ENCODE measurements at places on chromosomes 7 and 10. TPM values are rescaled to one million over a fixed set of nuclear protein-coding genes. Genes with fewer than 3 reads are reported as not detected.
A peak's percentile ranks its signal among the peaks of the same experiment; 100 is the strongest.

Gene EMX2
- 1.4 TPM for polyA plus RNA-seq

- no peak for DNase-seq
Measured at GRCh38 chr7:54678763-54679489, 80.1 kb downstream of the SEC61G start.

DNA sequence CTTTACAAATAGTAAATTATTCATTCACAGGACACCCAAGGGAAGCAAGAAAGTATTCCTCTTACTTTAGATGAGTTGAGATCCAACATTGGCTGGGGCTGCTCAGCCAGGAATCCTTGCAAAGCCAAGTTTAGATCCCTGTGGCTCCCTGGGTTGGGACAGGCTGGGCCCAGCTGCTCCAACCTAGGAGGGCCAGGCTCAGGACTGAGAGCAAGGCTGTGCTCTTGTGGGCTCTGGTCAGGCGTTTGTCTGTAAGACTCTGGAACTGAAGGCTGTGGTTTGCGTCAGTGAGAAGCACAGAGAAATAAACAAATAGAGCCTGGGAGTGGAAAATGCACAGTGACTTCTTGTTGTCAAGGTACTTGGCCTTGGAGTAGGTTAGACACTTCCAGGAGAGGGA, 53.2 kb upstream of the TMEM273 start:
- DNase-seq: no peak

GRCh38 chr10:114550756-114551635, 107.1 kb downstream of the ABLIM1 start:
- no peak for DNase-seq

Gene LGI1
- not detected for polyA plus RNA-seq

DNA sequence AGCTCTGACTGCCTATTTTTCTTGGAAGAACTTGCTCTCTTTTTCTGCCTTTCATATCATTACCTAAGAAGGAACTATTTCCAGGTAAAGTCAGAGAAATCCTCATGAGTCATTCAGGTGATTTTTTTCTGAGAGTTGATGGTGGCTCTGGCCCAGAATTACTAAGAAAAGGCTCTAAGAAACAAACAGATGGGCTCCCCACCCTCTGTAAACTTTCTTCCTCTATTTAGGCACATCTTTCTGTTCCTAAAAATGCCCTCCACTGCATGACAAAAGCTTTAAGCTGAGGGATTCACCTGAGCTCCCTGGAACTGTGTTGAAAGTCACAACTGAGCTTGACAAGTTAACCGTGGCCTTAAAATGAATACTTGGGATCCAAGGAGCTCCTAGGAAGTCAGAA, 1.6 kb downstream of the OLAH start:
- peak; percentile 28 for DNase-seq

DNA sequence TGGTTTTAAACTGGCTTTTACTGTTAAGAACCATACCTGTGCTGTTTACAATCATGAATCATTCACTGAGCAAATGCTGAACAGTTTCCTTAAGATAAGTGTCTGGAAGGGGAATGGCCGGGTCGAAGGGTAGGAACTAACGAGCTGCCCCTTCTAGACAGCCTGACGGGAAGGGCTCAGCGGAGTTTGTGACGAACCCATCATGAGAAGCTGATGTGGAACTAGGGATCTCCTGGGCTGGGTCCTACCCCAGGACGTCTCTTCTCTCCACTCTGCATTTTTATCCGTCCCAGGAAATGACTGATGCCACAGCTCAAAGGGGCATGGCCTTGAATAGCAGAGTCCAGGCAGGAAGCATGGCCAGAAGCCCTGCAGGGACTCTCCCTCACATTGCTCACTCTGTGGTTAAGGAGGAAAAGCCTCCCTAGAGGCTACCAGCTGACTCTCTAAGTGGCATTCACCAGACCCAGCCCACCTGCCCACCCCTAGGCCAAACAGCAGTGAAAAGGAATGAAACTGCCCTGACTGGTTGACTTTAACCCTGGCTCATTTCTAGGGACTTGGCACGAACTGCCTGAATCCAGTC, 112.0 kb downstream of the PFKFB3 start:
- DNase-seq: no peak

GRCh38 chr10:7529638-7530037, 118.8 kb upstream of the SFMBT2 start:
- DNase-seq: peak; percentile 15

DNA sequence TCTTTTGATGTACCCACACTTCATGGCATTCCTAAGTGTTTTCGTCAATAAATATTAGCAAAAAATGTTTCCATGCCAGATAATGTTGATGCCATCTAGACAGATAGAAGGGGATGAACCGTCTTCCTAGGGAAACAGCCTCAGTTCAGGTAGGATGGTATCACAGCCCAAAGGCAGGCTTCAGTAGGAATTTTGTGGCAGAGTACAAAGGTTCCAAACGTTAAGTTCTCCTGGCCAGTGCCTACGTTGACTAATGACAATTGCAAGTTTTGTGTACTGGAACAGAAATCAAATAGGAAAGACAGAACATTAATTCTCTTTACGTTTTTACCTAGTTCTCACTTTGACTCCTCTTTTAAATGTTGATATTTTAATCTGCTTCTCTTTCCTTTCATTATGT, 75.0 kb downstream of the ZMYND11 start:
- DNase-seq: no peak

DNA sequence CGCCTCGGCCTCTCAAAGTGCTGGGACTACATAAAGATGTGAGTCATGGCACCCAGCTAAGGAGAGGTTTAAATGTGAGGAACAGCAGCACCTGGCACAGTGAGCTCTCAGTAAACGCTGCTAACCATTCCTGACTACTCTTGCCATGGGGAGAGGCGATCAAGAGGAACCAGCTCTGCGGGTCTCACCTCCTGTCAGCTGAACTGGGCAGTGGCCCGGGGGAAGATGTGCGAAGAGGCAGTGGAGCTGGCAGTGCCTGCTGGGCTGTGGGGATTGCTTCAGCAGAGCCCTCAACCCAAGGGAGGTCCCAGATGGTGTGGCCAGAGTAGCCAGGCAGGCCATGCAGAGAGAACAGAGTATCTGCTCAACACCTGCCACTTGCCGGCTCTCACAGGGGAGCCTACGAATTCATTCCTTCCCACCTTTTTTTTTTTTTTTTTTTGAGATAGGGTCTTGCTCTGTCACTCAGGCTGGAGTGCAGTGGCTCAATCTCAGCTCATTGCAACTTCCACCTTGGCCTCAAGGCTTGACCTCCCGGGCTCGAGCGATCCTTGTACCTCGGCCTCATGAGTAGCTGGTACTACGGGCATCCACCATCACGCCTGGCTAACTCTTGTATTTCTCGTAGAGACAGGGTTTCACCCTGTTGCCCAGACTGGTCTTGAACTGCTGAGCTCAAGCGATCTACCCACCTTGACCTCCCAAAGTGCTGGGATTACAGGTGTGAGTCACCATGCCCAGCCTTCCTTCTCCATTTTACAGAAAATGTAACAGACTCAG, 6.8 kb downstream of the POLM start:
- DNase-seq: no peak

- DNase-seq: no peak
Measured at GRCh38 chr7:43481902-43482678, 100.8 kb upstream of the STK17A start.

Gene TCAF2
- polyA plus RNA-seq: 0.07 TPM

DNA sequence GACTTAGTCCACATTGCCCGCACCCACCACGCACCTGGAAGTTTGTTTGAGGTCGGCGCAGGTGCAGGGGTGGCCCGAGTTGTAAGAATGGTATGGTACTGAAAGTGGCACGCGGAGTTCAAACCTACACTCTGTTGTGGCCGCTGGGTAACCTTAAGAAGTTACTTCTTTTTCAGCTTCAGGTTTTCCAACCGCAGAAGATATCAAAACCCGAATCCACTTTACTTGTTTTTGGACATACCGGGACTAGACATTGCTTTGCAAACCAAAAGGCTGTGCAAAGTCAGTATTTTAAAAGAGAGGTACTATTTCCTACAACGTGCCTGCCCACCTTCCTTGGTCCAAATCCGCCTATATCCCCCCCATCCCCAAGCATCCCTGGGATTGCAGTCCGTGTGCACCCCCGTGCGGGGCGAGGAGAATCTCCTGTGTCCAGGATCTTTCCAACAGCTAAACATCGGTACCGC, 1.0 kb downstream of the IGFBP3 start:
- no peak for DNase-seq

Gene SNX10
- 4.1 TPM for polyA plus RNA-seq

Gene SPDYE1
- not detected for polyA plus RNA-seq

Gene APBB1IP
- polyA plus RNA-seq: not detected
